Activated naive CD4-positive, alpha-beta T cell treated with anti-CD3 and anti-CD28 coated beads, Interleukin-2, amount 50 U/mL, for 72 hours (primary cell): ENCODE measurements at places on chromosomes 3 and 15. TPM values are rescaled to one million over a fixed set of nuclear protein-coding genes. Genes with fewer than 3 reads are reported as not detected.

DNA sequence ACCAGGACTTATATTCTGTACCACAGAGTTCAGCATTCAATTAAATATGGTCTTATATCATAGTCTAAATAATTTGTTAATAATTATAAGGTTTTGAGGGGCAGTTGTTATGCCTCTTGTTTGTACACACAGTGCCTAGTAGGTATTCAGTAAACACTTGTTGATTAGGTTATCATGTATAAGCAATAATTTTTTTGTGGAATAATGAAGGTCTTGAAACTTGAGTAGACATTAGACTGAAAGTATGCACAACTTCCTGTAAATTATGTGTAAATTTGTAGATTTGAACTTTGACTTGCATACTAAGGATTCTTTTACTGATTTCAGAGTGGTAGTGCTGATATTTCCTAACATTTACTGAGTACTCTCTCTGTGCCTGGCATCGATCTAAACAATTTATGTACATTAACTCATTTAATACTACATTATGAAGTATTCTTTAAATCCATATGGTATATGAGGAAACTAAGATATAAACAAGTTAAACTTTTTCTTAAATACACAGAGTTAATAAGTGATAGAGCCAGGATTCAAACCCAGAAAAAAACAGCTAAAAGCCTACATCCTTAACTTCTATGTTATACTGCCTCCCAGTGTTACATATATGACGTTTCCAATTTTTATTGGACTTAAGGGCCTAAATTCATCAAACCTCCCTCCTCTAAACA lies 65.1 kb downstream of the GLCE start:
- no peak for DNase-seq

SLC28A1 gene
- not detected for total RNA-seq

SEMA3G gene
- 0.33 TPM for total RNA-seq

GRCh38 chr15:86650094-86650493 lies 570.4 kb downstream of the AGBL1 start:
- no peak for DNase-seq

- DNase-seq, result no peak
These were observed 48.0 kb downstream of the TYRO3 start for GRCh38 chr15:41606997-41607396.

GRCh38 chr15:75104804-75105557 lies 81.6 kb downstream of the PPCDC start:
- peak; percentile 20 for DNase-seq

GRCh38 chr3:130816561-130817445 lies 70.2 kb upstream of the PIK3R4 start:
- DNase-seq, result no peak

GASK1A gene
- not detected for total RNA-seq

GRCh38 chr3:11898611-11899325 lies 52.1 kb upstream of the TAMM41 start:
- DNase-seq, result no peak

AADAC gene
- not detected for total RNA-seq

SUCNR1 gene
- total RNA-seq, result not detected

SV2B gene
- 0.20 TPM for total RNA-seq

AMOTL2 gene
- 0.64 TPM for total RNA-seq

DNA sequence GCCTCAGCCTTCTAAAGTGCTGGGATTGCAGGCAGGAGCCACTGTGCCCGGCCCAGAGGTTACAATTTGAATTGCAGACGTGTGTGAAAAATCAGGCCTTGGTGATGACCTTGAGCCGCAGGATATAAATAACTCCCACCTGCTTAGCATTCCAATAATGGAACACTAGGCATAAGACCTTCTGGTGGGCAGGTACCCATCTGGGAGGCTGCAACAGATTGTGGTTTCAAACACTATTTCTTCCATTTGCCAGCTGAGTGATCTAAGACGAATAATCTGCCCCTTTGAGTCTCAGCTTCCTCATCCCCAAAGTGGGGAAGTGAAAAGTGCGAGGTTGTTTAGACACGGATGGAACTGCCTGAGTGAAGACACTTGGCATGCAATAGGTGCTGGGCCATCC lies 47.7 kb upstream of the HERC1 start:
- no peak for DNase-seq

DUOXA2 gene
- total RNA-seq, result not detected

GRCh38 chr3:67937498-67938118 lies 283.2 kb upstream of the SUCLG2 start:
- DNase-seq, result no peak

NLGN1 gene
- not detected for total RNA-seq

GRCh38 chr3:104635872-104636580 lies 730.7 kb upstream of the ALCAM start:
- DNase-seq, result no peak

C3orf33 gene
- 1.7 TPM for total RNA-seq

DNA sequence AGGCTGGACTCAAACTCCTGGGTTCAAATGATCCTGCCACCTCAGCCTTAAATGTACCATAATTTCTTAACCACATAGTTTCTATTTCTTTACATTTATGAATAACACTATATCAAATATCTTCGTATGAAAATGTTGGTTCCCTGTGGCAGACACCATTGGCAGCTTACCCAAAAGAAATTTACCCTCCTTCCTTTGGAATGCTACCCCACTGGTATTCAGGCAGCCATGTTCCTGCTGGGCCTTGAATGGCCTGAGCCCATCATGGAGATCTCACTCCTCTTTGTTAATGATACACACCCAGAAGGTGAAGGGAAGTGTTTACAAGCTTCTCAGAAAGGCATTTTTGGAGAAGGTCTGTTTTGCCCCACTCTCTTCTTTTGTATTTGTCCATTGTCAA lies 94.3 kb upstream of the RNF7 start:
- no peak for DNase-seq

PLA1A gene
- total RNA-seq, result not detected

DNA sequence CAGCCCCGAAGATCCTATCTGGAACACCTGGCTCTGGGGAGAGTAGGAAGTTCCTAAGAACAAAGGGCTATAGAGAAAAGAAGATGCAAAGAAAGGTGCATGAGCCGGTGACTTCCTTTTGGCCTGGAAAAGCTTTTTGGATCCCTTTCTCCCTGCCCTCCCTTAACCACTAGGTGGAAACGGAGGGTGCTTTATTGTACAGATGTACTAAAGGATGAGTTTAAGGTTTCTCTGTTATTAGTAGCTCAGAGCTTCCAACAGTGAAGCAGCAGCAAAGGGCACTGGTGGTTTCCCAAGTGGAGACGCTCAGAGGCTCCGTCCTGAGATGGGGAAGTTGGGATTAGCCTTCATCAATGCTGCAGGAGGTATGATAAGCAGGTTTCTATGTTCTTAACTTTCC lies 5.9 kb upstream of the ADGRG7 start:
- DNase-seq, result no peak

GRCh38 chr15:98231696-98232440 lies 271.4 kb downstream of the ARRDC4 start:
- no peak for DNase-seq

MKRN2OS gene
- total RNA-seq, result not detected

DNA sequence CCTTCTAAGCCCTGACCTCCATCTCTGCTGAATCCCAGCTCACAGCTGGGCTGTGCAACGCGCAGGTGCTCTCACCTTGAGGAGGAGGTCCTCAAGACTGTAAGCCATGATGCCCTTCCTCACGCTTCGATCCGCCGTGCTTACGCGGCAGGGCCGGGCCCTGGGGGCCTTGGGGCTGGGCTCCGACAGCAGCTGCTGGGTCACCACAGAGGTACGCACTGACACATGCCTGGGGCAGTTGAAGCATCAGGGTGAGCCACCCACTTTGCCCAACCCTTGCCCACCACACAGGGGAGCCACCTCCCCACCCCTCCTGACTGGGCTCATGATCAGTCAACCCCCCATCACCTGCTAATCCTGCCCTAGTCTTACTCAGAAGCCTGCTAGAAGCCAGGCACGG lies 3.1 kb downstream of the CIDEC start:
- DNase-seq, result no peak

- no peak for DNase-seq
These were observed 23.5 kb downstream of the MYH15 start for GRCh38 chr3:108486941-108487340.

DNA sequence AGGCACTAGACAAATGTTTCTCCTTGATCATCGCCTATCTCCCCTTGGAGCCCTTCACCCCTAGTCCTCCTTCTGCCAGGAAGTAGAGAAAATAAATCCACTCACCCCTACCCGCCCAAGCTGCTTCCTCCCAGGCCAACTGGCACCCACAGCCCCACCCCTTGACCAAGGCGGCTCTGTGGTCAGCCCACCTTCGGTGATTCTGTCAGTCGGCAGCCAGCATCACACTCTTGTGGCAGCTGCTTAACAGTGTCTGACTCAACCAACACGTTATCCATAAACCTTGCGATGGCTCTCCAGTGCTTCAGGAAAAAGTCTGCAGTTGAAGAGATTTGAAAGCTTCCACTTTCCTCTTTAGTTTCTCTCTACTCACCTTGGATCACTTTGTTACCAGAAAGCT lies 7.6 kb downstream of the SHF start:
- no peak for DNase-seq

DNA sequence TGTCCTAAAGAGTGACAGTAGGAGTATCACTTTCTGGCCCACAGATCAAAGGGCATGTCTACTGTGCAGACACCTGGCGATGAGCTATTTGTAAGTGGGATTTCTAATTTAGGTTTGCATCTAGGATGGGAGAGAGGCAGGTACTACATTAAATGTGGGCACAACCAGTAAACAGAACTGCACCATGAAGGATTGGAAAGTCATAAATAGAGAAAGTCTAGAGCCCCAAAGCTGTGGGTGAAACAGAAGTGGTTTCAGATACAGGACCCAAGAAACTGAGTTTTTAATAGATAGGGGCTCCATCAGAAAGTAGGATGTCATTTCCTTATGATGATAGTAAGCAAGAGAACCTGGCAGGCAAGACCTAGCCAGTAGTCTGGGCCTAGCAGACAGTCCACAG lies 35.2 kb upstream of the SPPL2A start:
- DNase-seq, result no peak

DNA sequence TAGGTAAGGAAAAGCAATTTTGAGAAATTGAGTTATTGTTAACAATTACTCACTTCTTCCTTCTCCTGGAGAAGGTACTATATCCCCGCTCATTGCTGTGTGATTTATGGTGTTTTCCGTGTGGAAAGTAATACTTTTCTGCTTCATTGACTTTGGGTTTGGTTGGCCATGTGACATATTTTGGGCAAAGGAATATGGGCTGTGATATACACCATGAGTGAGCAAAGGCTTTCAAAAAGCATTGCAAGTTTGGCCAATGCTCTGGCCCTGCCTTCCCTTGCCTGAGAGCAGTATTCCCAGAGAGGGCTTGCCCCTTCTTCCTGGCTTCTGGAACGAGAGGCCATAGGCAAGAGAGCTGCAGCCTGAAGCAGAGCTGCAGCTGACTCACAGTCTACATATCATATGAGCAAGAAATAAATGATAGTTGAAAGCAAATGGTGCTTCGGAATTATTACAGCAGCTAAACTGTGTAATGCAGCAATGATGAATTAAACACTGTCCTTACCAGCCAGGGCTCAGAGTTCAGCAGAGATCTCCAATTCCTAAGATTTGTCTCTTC lies 216.8 kb upstream of the CD96 start:
- no peak for DNase-seq

- no peak for DNase-seq
These were observed 545 bp upstream of the RFX7 start for GRCh38 chr15:56244038-56244810.

GRCh38 chr3:53226142-53226840 lies 29.5 kb downstream of the TKT start:
- DNase-seq, result no peak

PDCD10 gene
- 60.3 TPM for total RNA-seq

DNA sequence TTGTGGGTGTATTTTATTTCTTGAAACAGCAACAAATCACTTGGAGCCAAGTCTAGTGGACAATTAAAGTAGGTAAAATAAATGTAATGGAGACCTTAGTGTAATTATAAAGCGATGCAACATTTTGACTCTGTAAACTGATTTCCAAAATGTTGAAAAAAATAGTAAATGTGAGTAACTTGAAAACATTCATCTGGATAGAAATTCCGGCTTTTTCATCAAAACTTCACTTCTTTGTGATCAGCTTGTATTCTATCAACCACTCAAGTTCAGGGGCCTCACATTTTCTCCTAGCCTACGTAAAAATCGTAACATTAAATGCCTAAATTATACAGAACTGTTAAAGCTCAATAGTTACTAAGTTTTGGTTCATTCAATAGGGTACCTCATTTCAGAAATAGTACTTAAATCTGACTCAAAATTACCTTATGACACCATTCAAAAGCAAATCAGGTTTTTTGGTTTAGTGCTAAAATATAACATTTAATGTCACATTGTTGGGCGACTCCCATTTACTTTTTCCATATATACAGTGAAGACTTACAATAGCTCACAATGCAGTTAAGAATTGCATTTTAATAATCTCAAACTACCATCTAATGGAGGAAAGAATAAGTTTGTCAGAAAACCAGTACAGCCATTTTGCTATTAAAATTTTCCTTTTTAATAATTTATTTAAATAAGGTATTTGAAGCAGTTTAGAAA lies 12.7 kb downstream of the CCNL1 start:
- no peak for DNase-seq

- DNase-seq, result no peak
These were observed 50.6 kb downstream of the SV2B start for GRCh38 chr15:91150502-91151160.

- no peak for DNase-seq
These were observed 405.9 kb downstream of the ROBO1 start for GRCh38 chr3:79361748-79362378.

DNA sequence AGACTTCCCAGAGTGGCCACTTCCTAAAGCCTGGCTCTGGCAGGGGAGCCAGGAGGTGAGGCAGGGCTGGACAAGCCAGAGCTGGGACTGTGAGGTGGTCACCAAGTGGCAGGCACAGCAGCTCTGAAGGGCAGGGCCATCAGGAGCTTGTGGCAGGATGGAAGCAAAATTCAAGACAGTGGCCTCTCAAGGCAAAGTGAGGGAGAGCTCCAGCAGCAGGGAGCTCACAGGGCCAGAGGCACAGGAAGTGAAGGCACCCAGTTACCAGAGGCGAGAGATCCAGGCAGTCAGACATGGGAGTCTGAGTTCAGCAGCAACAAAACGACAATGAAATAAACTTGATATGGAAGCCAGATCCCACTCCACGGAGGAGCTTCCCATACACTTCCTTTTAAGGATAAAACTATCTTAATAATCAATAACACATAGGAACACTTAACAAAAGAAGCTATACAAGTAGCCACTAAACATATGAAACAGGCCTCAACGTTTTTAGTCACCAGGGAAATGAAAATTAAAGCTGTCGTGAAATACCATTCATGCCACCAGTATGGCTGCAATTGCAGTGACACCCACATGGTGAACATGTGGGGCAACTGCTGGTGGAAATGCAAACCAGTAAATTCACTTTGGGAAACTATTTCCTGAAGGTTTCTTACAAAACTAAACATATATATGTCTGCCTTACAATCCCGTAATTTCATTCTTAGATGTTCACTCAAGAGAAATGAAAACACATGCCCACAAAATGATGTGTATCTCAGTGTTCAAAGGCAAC lies 35.4 kb upstream of the TMEM158 start:
- no peak for DNase-seq
